ENCODE measurements at places on chromosomes 11 and 22. TPM values are rescaled to one million over a fixed set of nuclear protein-coding genes. Genes with fewer than 3 reads are reported as not detected.

DNA sequence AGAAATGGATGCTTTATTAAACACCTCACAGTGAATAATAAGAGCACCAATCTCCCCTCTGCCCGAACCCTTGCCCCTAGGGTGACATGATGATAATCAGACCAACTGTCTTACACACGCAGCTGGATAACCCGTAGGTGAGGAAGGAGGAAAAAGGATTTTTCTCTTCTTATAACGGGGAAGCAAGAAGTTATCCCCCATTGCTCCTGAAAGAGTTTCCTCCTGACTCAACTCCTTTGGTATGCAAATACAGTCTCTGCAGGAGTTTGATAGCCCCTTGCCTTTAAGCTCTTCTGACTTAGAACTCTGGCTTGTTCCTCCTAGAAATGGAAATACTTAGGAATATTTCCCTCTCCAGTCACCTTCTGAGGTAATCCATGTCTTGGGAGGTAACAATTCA lies 455.8 kb downstream of the TMEM135 start:
- DNase-seq, result no peak

DNA sequence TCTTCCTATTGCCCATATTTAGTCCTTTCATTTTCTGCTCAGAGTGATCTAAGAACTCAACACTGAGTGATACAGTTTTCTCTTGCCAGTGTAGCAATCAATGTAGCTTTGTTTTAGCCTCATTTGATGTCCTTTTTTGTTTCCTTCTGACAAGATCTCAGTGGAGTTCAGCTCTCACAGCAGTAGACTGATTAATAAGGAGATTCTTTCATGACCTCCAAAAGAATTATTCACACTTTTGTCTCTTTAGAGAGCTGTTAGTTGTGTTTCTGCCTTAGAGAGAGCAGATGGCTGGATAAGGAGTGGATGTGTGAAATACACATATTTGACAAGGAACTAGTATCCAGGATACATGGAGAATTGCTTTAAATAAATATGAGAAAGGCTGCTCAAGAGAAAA lies 6.6 kb upstream of the TMEM225 start:
- no peak for DNase-seq

DNA sequence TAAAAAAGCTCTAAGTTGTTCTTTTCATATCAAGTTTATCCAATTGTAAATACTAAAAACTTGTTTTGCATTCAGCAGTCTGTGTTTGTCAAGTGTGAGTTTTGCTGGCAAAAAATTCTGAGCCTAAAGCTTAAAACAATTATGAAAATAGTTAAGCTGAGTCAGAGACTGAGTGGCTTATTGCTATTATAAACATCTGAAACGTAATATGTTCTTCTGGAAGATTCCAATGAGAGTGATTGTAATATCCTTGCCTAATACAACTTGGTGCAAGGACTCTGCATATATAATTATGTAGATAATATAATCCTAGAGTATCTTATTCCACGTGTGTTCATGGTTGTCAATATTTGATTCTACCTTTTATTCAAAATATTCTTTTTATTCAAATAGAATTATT lies 14.1 kb upstream of the NUP50 start:
- DNase-seq, result no peak

CDCA5 gene
- 1.4 TPM for total RNA-seq

Data from B cell (primary cell).